ENCODE measurements at places on chromosomes 13 and 19.

DNA sequence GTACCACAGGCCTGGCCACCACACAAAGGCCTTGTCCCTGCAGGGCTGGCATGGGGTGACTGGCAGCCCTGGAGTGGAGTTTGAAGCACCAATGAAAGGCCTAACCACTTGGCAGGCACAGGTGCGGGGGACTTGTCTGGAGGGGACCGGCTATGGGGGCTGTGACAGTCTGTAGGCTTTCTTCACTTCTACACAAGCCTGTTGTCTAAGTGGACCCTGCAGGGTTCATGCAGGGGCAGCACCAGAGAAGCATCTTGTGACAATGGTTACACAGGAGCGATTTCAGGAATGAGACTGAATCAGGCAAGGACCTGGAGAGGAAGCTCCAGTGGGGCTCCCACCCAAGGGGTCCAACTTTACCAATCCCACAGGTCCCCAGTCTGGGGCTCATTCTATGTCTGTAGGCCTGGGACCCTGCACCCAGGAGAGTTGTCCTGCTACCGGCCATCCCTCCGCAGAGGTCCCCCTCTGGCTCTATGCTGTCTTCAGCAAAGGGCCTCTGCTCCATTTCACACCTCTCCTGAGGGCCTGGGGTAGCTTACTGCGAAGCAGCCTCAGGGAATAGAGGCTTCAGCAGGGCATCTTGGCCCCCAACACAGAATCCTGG, 2.3 kb upstream of the ZNF837 start:
- no peaks in the 10 kb centered on the region for H3K27me3 ChIP-seq
- H3K4me3 ChIP-seq, result no peak overlapping the region
- H3K4me1 ChIP-seq, result peaks cover 58% of the 10 kb centered on the region
- H3K27ac ChIP-seq, result no peak overlapping the region
- DNase-seq, result no peak

DNA sequence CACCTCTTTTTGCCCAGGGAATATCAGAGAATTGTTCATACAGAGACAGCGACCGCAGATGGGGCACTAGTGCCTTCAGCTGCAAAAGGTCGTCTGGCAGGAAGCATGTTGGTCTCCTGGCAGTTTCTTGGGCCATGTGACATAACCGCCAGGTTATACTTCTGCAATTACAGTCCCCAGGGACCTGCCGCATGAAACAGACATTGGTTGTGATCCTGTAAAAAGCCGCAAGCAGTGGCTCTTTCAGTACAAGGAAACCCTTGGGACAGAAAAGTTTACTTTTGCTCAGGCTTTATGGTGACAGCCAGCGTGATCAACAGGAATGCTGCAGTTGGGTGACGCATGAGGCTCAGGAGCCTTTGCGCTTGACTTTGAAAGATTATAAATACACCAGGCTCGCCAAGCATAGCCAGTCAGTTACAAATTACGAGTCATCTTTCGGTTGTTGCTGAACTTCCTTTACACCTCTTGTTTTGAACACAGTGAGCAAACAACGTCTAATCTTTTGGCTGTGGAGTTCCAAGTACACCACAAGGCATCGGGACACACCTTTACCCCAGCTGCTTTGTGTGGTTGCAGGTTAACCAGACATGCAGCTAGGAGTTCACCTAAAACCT, 50.5 kb upstream of the UBE2L5 start:
- no peaks in the 10 kb centered on the region for H3K27me3 ChIP-seq
- H3K36me3 ChIP-seq, result peaks cover 36% of the 10 kb centered on the region
- peaks cover 93% of the 10 kb centered on the region for H3K4me1 ChIP-seq

- H3K36me3 ChIP-seq, result no peaks in the 10 kb centered on the region
- no peak overlapping the region for H3K4me3 ChIP-seq
- no peak for DNase-seq
- no peak overlapping the region for H3K27ac ChIP-seq
- peaks cover 6% of the 10 kb centered on the region for H3K4me1 ChIP-seq
Measured at GRCh38 chr19:35851213-35852028, 883 bp downstream of the NPHS1 start.

GRCh38 chr13:49063497-49063896, 87.8 kb downstream of the FNDC3A start:
- H3K27ac ChIP-seq, result no peak overlapping the region
- H3K27me3 ChIP-seq, result no peaks in the 10 kb centered on the region
- no peak overlapping the region for H3K4me3 ChIP-seq

GRCh38 chr13:91238036-91238435, 109.5 kb upstream of the MIR17HG start:
- no peak for DNase-seq
- no peak overlapping the region for H3K4me3 ChIP-seq
- H3K4me1 ChIP-seq, result no peaks in the 10 kb centered on the region
- no peak overlapping the region for H3K27ac ChIP-seq
- no peaks in the 10 kb centered on the region for H3K27me3 ChIP-seq

DNA sequence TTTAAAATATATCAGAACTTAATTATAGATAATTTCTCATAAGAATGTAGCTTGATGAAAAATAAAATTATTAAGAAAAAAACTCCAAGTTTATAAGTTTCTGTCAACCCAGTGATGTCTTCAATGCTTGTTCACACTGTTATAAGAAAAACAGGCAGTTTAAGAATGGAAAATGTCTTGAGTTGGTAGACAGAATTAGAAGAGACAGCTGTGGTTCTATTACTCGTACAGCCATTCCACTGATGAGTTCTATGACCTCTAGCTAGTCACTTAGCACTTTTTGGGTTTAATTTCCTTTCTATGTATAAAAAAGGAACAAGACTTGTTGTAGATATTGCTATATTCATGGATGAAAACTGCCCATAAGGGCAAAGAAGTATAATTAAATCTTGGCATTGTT, 1013.1 kb upstream of the ATXN8OS start:
- no peak overlapping the region for H3K4me3 ChIP-seq
- DNase-seq, result no peak
- H3K4me1 ChIP-seq, result no peaks in the 10 kb centered on the region

DNA sequence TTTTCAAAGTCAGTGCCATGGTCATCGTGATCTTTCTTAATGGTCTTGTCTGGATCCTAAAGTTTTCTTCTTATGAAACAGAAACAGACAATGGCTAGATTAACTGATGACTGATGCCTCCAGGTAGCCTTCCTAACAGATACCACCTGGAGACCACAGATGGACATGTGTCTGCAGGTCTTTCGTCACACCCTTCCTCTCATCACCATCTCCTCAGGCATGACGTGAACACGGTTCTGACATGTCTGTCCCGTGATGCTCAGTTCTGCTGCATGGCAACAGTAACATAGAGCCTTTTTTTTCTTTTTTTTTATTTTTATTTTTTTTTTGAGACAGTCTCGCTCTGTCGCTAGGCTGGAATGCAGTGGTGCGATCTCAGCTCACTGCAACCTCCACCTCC, 13.1 kb upstream of the LAMP1 start:
- no peak overlapping the region for H3K27ac ChIP-seq
- peaks cover 4% of the 10 kb centered on the region for H3K27me3 ChIP-seq
- no peaks in the 10 kb centered on the region for H3K4me1 ChIP-seq

DNA sequence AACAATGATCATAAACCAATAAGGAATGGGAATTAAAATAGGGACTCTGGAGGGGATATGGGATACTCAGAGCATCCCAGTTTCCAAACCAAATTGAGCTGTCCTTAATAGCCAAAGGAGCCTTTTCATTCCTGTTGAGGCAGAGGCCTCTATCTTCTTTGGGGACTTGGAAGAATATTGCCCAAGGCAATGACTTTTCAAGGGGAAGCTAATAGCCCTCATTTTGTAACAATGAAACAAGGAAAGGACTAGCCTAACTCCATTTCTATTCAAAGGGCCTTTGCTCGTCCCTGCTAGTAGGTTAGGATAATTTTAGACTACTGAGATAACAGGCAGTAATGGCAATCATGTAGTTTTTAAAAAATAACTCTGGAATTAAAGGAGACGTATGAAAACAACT, 789.8 kb upstream of the SLITRK5 start:
- H3K27me3 ChIP-seq, result no peaks in the 10 kb centered on the region
- H3K27ac ChIP-seq, result no peak overlapping the region
- H3K4me1 ChIP-seq, result no peaks in the 10 kb centered on the region
- H3K36me3 ChIP-seq, result no peaks in the 10 kb centered on the region

DNA sequence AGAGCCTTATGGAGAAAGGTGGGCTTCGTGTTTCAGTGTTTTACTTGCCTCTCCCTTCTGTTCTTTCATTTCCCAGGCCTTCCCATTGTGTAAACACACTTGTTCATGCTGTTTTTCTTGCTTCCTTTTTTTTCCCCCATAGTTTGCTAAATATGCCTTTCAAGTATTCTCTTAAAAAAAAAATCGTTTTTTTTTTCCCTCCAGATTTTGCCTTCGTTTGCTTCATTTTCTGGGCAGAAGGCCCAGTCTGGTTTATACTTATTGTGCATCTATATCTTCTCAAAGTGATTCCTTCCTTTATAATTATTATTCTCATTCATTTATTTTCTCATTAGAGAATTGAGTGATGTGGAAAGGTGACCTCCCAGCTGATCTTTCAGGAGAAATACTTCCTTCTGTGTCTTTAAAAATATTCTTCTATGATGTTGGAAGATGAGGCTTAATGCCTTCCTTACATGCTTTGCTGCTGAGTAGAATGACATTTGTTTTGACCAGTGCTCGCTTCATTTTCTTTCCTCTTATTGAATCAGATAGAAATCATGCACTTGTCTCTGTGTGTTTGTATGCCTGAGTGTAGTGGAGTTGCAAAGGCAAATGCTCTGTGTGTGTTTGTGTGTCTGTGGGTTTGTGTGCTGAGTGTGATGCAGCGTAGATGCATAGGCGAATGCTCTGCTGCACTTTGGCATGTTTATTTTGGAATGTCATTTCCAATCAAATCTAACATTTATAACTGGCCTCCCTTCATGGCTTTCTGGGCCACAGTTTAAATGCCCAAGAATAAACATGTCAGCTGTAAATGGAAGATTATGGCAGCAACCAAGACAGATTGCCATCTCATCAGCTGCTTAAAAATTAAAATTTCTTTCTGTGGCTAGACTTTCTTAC, 591.4 kb downstream of the FGF9 start:
- no peaks in the 10 kb centered on the region for H3K4me1 ChIP-seq
- H3K27ac ChIP-seq, result no peak overlapping the region
- no peak for DNase-seq

DNA sequence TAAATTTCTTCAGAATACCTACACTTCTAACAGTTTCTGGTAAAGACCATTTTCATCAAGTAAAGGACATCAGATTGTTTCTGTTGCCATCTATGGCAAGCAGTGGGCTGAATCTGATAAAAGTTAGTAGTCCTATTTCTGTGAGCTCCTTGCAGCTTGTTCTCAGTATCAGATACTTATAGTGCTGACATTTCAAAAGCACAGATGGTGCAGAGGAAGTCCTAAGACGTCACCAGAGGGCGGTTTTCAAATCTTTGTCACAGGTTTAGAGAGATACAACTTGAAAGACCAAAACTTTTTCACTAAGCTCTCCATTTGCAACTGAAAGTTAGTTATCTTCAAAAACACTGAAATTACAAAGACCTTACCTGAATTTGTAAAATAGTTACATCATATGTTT, 719.8 kb downstream of the SLITRK1 start:
- no peak for DNase-seq
- no peak overlapping the region for H3K4me3 ChIP-seq
- no peaks in the 10 kb centered on the region for H3K27me3 ChIP-seq
- no peaks in the 10 kb centered on the region for H3K4me1 ChIP-seq

DNA sequence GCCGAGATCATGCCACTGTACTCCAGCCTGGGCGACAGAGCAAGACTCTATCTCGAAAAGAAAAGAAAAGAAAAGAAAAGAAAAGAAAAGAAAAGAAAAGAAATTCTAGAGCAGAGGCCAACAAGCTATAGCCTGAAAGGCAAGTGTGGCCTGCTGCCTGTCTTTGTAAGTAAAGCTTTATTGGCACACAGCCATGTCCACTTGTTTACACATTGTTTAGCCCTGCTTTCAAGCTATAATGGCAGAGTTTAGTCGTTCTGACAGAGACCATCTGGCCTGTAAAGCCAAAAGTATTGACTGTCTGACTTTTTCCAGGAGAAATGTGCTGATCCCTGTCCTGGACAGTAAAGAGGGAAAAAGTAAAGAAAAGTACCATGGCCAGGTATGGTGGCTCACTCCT, 18.3 kb downstream of the NWD1 start:
- H3K27ac ChIP-seq, result no peak overlapping the region
- no peak for DNase-seq
- H3K4me3 ChIP-seq, result no peak overlapping the region
- H3K27me3 ChIP-seq, result no peaks in the 10 kb centered on the region

DNA sequence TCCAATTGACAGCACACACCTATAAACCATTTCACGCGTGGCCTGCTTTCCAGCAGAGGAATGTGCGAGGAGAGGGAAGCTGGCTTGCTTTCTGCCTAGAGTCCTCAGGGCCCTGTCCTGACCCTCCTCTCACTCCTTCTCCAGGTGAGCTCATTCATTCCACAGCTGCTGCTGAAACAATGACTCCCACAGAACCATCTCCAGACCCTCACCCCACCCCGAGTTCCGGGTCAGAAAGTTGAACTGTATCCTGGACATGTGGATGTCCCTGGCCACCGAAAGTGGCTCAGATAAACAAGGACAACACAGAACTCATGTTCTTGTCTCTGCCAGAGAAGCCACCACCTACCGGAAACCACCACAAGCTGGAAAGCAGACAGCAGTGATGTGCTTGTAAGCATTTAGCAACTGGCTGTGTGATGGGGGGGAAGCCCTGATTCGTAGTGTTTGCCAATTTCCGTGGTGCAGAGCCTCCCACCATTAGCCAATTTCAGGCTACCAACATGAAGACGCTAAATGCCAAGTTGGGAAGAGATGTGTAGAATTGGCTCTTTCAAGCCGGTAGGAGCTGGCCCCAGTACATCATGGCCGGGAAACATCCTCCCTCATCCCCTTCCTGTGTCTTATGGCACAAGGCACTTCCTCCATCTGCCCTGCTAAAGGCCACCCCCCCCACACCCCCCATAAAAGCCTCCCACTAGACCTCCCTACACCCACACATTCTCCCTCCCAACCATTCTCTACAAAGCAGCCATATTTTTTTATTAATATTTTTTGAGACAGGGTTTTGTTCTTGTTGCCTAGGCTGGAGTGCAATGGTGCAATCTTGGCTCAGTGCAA, 5.0 kb downstream of the SYCE2 start:
- no peaks in the 10 kb centered on the region for H3K27me3 ChIP-seq
- peak overlapping the region; percentile 28 for H3K27ac ChIP-seq
- peak overlapping the region; percentile 24 for H3K4me3 ChIP-seq
- no peaks in the 10 kb centered on the region for H3K36me3 ChIP-seq
- peaks cover 33% of the 10 kb centered on the region for H3K4me1 ChIP-seq
- peak; percentile 53 for DNase-seq

DNA sequence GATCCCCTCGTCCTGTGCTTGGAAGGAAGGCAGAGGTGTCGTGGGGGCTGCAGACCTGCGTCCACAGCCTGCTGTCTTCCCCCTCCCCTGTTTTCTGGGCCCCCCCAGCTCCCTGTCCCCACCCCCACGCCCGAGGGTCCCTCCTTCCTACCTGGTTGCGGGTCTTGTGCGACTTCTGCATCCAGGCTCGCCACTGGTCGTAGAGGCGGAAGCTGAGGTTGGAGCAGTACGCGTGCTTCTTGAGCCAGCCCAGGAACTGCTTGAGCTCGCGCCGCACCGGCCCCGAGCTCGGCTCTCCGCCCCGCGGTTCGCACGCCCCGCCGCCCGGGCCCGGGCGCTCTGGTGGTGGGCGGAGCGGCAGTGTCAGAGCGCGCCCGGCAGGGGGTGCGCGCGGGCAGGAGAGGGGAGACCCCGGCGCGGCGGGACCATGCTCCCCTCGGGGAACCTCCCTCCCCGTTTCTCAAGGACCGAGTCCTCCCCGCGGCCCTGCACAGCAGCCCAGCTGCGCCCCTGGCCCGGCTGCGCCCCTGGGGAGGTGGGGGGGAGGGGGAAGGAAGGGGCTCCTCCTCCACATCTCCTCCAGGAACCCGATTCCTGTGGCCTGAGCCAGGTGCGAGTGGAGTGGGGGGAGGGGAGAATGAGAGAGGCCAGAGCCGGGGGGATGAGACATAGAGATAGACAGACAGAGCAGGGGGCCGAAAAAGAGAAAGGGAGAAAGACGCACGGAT, 5.7 kb downstream of the REX1BD start:
- H3K27ac ChIP-seq, result no peak overlapping the region
- peaks cover 40% of the 10 kb centered on the region for H3K4me1 ChIP-seq
- H3K27me3 ChIP-seq, result peaks cover 8% of the 10 kb centered on the region
- H3K4me3 ChIP-seq, result peak overlapping the region; percentile 52
- peaks cover 8% of the 10 kb centered on the region for H3K36me3 ChIP-seq

Measured in CD4-positive, alpha-beta T cell (primary cell).